ENCODE measurements at places on chromosomes 4 and X.

GRCh38 chr4:561426-561825, 14.7 kb downstream of the TMEM271 start:
- no peak for DNase-seq

- no peak for DNase-seq
Measured at GRCh38 chr4:7004331-7004730, 38.8 kb upstream of the TADA2B start.

DNA sequence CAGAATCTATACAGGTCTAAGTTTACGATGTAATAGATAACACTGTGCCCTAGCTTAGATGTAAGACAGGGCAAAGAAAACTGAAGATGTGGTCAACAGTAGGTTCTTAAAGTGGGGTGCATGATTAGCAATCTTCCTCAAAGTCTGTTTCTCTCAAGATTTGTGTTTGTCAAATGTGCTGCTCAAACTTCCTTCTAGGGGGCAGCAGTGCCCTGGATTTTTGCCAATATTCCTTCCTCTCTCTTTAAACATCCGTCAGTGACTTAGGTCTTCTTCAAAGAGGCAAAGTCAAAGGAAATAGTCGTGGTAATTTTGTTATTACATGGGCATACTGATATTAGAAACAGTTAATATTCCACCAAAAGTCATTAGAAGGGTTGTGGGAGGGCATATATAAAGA, 4.2 kb upstream of the PDHA2 start:
- DNase-seq, result no peak

DNA sequence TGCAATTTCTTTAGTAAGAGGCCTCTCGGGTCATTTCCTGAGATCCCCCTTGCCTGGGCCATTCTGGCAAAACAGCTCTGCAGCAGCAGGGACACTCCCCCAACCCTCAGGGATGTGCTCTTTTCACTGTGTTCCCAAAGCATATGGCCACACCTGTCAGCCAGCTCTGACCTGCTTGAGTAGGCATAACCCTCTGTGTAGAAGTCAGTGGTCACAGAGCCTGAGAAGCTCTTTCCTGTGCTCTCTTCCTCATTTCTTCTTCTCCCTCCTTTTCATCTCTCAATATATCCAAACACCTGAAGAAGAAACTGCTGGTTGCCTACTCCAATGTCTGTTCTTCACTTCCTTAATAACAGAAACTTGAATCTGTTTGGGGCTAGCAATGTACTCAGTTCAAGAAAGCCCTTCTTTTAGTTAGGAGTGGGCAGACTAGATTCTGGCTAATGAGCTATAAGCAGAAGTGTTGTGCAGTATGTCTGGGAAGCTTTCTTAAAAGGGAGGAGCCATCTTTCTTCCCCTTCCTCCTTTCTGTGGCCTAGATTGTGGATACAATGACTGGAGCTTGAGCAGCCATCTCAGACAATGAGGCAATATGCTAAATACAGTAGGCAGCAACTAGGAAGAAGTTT, 73.3 kb downstream of the PRPS1 start:
- no peak for DNase-seq

DNA sequence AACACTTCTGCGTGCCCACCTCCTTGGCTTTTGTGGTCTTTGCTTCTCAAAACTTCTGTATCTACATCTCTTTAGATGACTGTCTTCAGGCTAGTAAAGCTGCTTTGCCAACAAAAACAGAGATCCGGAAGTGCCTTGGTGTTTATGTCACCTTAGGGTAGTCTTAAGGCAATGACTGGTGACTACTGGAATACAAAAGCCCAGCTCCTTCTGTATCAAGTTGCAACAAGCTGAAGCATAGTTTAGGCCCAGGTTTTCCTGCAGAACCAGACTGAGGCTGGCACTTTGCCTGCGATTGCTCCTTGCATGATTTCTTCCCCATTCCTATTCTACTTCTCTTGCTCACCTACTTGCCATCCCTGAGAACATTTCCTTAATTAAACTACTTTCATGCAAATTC, 333.8 kb downstream of the DMD start:
- DNase-seq, result no peak

GRCh38 chrX:2898846-2899512, 30.2 kb downstream of the ARSD start:
- no peak for DNase-seq

GRCh38 chrX:14896273-14896672, 23.1 kb downstream of the MOSPD2 start:
- DNase-seq, result no peak

DNA sequence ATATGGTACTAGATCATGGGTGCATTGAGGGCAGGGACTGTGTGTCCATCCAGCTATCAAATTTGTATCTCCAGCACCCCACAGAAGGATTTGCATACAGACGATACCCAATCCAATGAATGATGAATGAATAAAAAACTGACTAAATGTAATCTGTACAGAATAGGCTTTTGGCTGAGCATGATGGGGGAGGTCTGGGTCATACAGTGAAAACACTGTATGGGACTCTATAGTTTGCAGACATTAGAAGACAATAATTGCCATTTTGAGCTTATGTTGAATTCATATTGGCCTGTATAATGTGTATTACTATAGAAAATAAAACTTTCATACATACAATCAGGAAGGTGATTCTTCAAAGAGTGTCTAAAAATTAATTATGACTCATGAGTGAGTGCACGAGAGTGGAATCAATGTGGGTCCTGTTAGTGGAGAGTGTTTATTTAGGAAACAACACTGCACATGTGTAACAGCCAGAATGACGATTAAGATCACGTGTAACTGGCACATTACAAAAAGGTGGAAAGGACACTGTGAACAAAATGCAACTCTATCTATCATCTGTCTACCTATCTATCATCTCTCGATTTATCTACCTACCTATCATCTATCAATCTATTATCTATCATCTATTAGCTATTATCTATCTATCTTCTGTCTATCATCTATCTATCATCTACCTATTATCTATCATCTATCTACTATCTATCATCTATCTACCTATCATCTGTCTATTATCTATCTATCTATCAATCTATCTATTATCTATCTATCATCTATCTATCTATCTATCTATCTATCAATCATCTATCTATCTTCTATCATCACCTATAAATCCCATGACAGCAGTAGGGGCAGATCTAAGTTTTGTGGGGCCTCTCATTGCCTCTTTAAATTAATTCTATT, 201.3 kb downstream of the PTTG2 start:
- peak; percentile 59 for DNase-seq

GRCh38 chr4:88761861-88762523, 64.4 kb upstream of the NAP1L5 start:
- DNase-seq, result no peak

- DNase-seq, result no peak
Measured at GRCh38 chrX:48083212-48083611, 11.8 kb upstream of the ZNF630 start.

GRCh38 chrX:39399387-39399786, 598.1 kb downstream of the MID1IP1 start:
- DNase-seq, result no peak

GRCh38 chr4:7340553-7341433, 93.9 kb downstream of the PSAPL1 start:
- no peak for DNase-seq

GRCh38 chr4:19005211-19005610, 983.7 kb upstream of the LCORL start:
- no peak for DNase-seq

- DNase-seq, result no peak
Measured at GRCh38 chrX:65686236-65686635, 18.8 kb downstream of the MSN start.

All from epithelial cell of proximal tubule (primary cell).